NCI-H446 treated with DMSO at 0.1 percent for 48 hours (cell line): ENCODE measurements at places on chromosomes 7 and 10.

- no peak for DNase-seq
These were observed 4.6 kb upstream of the ZNF22 start for GRCh38 chr10:44995914-44996669.

DNA sequence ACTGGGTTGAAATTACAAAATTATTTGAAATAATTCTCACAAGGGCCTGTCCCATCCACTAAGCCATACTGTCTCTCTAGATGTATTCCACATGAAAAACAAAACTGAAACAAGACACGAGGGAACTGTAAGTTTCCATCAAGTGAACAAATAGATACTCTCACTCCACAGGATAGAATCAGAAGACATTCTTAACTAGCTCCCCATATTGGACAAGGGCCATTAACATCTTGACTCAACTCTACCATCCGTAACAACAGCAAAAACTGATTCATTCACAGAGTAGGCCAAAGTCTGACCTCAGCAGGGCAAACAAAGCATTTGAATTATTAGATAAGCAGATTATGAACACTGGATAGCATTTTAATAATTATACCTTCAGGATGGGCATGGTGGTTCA lies 29.1 kb downstream of the UBE2H start:
- no peak for DNase-seq

DNA sequence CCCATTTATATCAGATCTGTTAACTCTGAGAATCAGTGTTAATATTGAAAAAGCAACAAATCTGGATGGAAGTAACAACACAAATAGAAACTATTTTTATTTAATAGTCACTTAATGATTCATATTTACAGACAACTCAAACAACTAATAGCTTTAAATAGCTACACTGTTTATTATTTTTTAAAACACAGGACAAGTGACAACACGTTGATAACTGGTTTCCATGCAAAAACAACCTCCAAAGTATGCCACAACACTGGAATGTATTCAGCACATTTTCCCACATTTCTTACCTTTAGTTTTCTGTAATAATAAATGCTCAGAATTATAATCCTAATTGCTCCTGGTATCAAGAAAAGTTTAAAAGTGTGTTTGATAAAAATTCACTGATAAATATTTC lies 4.0 kb downstream of the SNX13 start:
- DNase-seq: no peak

GRCh38 chr7:119964788-119965542 lies 308.0 kb upstream of the KCND2 start:
- no peak for DNase-seq

DNA sequence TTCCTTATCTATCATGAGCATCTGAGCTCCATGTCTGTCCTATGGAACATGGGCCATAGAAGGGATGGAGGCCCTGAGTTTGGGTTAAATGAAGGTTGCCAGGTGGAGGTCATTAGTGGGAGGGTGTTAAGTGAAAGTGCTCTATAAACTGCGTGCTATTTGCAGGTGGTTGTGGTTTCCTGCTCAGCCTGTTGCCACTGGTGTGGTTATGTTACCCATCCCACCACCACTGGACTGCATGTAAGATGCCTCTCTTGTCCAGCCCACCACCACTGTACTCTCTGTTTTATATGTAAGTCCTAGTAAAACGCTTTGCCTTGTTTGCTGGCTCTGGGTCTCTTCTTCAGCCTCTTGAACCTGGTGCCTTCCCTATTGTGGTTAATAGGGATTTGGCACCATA lies 711.2 kb downstream of the SORCS3 start:
- DNase-seq: no peak

DNA sequence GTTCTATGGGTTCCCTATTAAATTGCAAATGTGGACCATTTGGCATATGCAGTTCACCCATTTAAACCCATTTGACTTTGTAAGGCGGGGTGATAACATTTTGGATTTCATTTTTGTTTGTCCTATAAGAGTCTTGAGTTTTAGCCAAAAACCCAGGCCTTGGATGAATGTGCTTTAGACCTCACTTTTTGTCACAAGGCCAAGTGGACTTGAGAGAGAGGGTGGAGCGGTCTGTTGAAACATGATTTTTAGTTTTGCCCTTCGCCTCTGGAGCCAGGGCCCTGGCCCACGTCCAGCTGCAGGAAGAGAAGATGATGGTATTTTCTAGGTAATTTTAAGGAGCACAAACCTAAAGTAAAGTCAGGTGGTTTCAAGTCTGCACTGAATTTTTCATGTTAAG lies 260.1 kb downstream of the SLC25A13 start:
- DNase-seq: peak; percentile 77

- DNase-seq: peak; percentile 19
These were observed 5.8 kb upstream of the PRTFDC1 start for GRCh38 chr10:24958091-24958720.

GRCh38 chr7:16071246-16071857 lies 350.0 kb downstream of the CRPPA start:
- peak; percentile 59 for DNase-seq

- no peak for DNase-seq
These were observed 163.6 kb upstream of the PHYHIPL start for GRCh38 chr10:59012839-59013238.
